ENCODE measurements at places on chromosomes 1 and 21.

- peak; percentile 73 for DNase-seq
These were observed 1.7 kb downstream of the HSPG2 start for GRCh38 chr1:21935393-21935804.

DNA sequence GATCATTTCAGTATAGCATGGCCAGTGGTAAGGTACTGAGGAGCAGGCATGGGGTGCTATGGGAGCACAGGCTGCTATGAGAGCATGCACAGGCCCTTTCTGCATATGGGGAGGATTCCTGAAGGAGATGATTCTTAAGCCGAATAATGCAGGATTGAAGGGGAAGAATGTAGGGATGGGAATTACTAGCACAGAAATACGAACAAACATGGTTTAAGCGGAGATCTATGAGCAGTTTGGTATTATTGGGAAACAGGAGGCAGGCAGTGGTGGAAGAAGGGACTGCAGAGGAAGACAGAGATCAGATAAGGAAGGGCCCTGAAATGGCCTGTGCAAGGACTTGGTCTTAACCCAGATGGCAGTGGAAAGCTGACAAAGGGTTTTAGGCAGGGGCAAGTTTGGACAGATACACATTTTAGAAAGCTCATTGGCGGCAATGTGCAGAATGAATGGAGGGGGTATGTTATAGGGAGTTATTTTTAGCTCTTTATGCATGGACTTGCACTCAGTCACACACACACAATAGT is 1.7 kb downstream of the OSCP1 start:
- DNase-seq, result no peak

DNA sequence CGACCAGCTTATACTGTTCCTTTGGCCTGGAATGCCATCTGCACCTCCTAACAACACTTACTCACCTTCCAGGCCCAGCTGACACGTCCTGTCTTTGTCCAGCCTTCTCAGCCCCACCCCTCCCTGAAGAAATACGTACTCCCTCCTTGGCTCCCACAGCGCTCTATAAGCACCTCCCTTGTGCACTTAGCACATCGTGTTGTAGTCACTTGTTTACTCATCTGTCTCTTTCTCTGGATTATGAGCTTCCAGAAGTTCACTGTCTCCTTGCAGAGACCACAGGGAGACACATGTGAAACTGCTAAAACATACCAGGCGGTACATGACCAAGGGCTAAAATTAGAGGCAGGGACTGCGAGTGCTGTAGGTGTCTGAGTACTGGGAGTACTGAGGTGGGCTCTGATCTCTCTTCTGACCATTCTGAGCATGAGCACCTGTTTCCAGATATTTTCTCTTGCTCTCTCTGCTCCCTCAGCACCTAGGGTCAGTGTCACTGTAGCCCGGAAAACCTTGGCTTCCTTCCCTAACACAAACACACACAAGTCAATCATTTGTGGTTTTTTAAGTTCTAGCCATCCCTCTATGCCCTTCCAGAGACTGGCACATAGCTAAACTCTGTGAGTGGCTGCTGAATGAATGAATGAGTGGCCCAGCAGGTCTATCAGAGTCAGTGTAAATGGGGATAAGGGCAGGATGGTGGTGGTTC is 5.1 kb downstream of the DCST1 start:
- DNase-seq, result peak; percentile 38

- DNase-seq, result no peak
These were observed 24.2 kb downstream of the HSPA13 start for GRCh38 chr21:14358775-14359174.

DNA sequence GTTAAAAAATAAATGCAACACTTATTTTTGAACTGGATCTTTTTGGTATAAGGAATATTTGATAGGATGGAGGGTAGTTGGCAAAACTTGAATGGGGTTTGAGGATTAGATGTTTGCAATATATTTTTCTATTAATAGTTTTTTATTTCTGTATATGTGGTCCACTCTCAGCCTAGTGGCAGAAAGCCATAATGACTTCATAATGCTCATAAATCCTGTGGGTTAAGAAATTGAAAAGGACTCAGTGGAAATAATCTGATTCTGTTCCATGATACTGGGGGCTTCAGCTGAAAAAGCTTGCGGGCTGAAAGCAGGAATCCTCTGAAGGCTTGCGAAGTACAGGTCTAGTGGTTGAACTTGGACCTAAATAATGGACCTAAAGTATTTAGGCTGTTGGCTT is 1028.6 kb upstream of the PRMT6 start:
- no peak for DNase-seq

GRCh38 chr21:45947296-45947695 is 34.3 kb upstream of the COL6A1 start:
- no peak for DNase-seq

- DNase-seq, result peak; percentile 56
These were observed 532 bp downstream of the RALGPS2 start for GRCh38 chr1:178725466-178726086.

- no peak for DNase-seq
These were observed 77.6 kb downstream of the PLXNA2 start for GRCh38 chr1:208166340-208167138.

- peak; percentile 2 for DNase-seq
These were observed 54.5 kb downstream of the HMGB4 start for GRCh38 chr1:33918368-33918767.

- no peak for DNase-seq
These were observed 120.8 kb downstream of the CLEC20A start for GRCh38 chr1:178376008-178376407.

DNA sequence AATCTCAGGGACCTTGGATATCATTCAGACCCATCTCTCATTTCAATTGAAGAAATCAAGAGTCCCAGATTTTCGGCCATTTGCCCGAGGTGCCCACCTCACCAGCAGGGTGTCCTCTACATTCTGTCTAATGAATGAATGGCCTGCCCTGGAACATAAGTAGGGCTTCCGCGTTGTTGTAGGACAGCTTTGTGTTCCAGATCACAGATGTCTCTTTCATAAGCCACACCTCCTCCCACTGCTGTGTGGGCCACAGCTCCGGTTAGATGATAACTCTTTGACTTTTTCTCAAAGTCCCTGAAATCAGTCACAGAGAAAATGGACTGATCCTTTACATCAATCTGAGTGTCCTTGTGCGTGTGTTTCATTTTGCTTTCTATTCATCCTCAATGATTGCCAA is 144.4 kb downstream of the RGS7 start:
- DNase-seq, result no peak

- DNase-seq, result no peak
These were observed 311.6 kb downstream of the NPHP4 start for GRCh38 chr1:5680600-5680999.

GRCh38 chr1:101484689-101485338 is 248.0 kb downstream of the S1PR1 start:
- DNase-seq, result no peak

GRCh38 chr1:56780128-56780750 is 39.0 kb downstream of the FYB2 start:
- no peak for DNase-seq

GRCh38 chr1:2948751-2949680 is 72.3 kb upstream of the ACTRT2 start:
- DNase-seq, result no peak

DNA sequence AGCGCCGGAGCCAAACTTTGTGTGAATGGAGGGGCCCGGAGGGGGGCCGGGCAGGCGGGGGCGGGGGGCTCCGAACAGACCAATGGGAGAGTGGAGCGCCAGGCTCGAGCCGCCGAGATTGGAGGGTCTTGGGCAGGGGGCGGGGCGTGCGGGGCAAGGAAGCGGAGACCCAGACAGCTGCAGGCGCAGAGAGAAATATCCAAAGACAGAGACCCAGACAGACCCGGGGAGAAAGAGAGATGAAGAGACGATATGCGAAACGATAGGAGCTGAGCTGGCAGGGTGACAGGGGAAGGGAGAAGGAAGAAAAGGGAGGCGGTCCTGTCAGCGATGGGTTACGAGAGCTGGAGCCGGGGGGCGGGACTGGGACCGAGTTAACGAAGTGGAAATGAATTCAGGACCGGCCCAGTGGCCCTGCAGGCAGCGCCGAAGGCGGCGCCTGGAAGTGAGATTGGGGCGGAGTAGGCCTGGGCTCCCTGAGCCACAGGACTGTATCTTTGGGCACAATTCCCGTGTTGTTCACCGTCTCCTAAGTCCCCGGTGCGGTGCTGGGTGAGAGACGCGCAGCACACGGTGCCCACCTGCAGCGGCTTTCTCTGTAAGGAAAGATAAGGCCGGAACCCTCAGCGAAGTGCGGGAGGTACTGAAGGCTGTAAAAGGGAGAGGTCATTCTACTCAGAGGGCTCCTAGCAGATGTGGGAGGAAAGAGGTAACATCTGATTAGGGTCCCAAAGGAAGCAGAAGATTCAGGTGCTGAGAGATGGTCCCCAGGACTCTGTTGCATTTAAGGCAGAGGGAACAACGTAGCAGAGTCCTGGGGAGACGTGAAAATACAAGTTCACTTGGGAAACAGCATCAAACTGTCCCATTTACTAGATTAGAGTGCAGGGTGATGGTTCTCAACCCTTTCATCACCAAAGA is 543 bp upstream of the KCNJ10 start:
- peak; percentile 66 for DNase-seq

DNA sequence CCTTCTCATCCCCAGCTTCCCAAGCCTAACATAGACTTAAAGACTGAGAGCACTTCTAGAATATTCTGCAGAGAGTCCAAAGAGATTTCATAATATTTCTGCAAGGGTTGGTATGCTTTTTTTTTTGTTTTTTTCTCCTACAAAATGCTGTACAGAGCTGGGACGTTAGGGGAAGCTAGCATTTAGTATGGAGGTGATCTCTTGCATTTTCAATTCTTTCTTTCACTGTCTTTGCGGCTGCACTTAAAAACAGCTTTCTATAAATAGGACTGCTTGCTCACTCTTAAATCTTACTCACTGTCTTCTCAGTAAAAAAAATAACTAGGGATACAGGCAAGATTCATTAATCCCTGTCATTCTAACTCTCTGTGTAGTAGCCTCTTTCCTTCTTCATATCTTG is 7.4 kb downstream of the DSCAM start:
- DNase-seq, result no peak

GRCh38 chr1:193462629-193463320 is 276.4 kb upstream of the B3GALT2 start:
- DNase-seq, result no peak

GRCh38 chr1:183554577-183554976 is 35.7 kb downstream of the NCF2 start:
- DNase-seq, result no peak

- peak; percentile 19 for DNase-seq
These were observed 187.1 kb upstream of the CACYBP start for GRCh38 chr1:174812656-174813055.

- no peak for DNase-seq
These were observed 141.2 kb downstream of the FGGY start for GRCh38 chr1:59438058-59438560.

DNA sequence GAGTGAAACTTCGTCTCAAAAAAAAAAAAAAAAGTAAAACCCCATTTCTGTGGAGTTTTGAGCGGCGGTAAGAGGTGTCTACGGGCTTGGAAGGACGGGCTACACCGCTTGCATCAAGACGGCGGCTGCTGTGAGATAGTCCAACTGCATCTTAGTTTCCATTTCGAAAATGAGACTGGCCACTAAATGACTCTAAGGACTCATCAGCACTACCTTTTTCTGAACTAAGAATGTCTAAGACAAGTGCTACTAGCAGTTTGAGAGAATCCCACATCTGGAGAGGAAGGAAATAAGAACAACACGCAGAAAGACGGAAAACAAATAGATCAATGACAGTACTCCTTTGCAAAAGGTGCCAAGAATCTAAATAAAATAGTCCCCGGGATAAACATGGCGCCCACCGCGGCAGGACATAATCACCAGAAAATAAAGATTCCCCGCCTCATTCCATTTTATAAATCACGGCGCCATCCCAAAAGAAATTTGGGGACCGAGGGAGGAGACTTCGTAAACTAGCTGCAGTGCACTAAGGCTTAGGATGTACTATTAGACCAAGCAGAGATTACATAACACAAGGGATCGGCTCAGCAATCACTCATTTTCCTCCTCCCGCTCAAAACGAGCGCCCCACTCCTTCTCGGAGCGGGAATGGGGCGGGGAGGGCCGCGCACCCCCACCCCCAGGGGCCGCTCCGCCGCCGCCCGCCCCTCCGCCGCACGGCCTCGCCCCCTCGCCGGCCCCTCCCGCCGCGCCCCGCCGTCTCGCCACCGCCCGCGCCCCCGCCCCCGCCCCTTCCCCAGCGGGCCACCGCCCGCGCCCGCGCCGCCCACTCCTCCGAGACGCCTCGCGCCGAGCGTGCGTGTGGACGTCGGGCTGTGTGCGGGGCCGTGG is 1.1 kb downstream of the POGZ start:
- peak; percentile 87 for DNase-seq

Data from EL (cell line).